ENCODE measurements at places on chromosomes 3 and 15. TPM values are rescaled to one million over a fixed set of nuclear protein-coding genes. Genes with fewer than 3 reads are reported as not detected.

Gene SNX1
- 111 TPM for total RNA-seq

Gene IMPG2
- 0.53 TPM for total RNA-seq

Gene ARPP21
- total RNA-seq, result 1.4 TPM

Gene ERICH6
- total RNA-seq, result not detected

Gene NME9
- total RNA-seq, result 3.7 TPM

Gene C3orf22
- total RNA-seq, result not detected

Gene CYP8B1
- total RNA-seq, result not detected

Gene GATA2
- total RNA-seq, result 23.9 TPM

Gene SPCS1
- 102 TPM for total RNA-seq

Gene GOLGA6L7
- total RNA-seq, result not detected

Gene CCR2
- not detected for total RNA-seq

Gene CSPG5
- 2.1 TPM for total RNA-seq

Gene RASL12
- 0.33 TPM for total RNA-seq

Gene ALPK3
- total RNA-seq, result 9.6 TPM

Gene HAUS2
- total RNA-seq, result 17.3 TPM

Gene P2RY14
- total RNA-seq, result 0.14 TPM

Gene THRB
- total RNA-seq, result 27.3 TPM

Gene HTR3E
- total RNA-seq, result not detected

Gene SYNPR
- 2.3 TPM for total RNA-seq

Gene ZNF620
- 12.3 TPM for total RNA-seq

Gene TNIK
- 38.1 TPM for total RNA-seq

Gene PAK6
- total RNA-seq, result 7.8 TPM

Gene HTD2
- 10.6 TPM for total RNA-seq

Gene TMC3
- 0.10 TPM for total RNA-seq
